ENCODE measurements at places on chromosomes 6 and 20.

GRCh38 chr20:53785320-53785719 lies 191.7 kb upstream of the ZNF217 start:
- DNase-seq, result no peak

DNA sequence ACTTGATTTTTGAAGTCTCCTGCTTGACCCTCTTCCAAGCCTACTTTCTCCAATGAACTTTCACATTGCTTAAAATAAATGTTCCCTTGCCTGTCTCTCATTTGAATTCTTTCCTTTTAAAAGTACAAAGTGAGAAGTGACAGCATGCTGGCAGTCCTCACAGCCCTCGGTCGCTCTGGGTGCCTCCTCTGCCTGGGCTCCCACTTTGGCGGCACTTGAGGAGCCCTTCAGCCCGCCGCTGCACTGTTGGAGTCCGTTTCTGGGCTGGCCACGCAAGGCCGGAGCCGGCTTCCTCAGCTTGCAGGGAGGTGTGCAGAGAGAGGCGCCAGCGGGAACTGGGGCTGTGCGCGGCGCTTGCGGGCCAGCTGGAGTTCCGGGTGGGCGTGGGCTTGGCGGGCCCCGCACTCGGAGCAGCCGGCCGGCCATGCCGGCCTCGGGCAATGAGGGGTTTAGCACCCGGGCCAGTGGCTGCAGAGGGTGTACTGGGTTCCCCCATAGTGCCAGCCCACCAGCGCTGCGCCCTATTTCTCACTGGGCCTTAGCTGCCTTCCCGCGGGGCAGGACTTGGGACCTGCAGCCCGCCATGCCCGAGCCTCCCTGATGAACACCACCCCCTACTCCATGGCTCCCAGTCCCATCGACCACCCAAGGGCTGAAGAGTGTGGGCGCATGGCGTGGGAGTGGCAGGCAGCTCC lies 31.9 kb downstream of the SERPINB6 start:
- no peak for DNase-seq

GRCh38 chr6:137182654-137183073 lies 9.2 kb upstream of the IL22RA2 start:
- no peak for DNase-seq

DNA sequence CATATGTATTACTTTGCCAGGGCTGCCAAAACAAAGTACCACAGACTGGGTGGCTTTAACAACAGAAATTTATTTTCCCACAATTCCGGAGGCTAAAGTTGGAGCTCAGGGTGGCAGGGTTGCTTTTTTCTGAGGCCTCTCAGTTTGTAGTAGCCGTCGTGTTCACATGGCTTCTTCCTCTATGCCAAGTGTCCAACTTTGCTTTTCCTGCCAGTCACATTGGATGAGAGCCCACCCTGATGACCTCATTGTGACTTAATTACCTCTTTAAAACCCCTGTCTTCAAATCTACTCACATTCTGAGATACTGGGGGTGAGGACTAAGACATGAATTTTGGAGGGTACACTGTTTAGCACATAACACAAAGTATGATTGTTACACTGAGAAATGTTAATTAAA lies 9.9 kb upstream of the ECT2L start:
- no peak for DNase-seq

GRCh38 chr6:131231891-131232290 lies 96.6 kb downstream of the AKAP7 start:
- DNase-seq, result no peak

GRCh38 chr6:27332692-27333641 lies 20.9 kb upstream of the POM121L2 start:
- DNase-seq, result no peak

DNA sequence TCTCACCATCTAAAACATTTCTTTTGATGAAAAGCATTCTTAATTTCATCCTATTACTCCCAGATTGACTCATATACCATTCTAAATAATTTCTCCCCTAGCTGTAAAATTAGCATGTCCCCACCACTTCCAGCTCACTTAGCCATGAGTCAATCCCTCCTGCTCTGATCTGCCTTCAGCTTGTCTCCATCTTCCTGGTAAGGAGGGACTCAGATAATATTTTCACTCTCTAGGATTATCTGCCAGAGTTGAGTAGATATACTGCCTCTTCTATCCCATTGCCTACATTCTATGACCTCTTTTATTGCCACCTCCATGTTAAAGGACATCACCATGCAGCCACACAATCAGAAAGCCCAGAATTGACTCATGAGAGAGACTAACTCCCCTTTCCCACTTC lies 348.8 kb upstream of the POU3F2 start:
- no peak for DNase-seq

DNA sequence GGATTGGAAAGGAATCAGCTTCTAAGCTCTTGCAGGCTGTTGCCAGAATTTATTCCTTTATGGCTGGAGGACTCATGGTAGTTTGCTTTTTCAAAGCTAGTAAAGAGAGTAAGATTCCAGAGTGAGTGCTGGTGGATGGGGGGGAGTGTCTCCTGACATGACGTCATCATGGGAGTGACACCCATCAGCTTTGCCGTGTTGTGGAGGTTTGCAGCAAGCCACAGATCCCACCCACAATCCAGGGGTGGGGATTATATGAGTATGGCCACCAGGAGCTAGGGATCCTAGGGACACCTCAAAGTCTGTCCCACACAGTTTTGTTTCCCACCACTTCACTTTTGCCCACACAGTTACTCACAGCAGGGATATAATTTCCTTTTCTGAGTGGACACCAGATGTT lies 28.7 kb upstream of the PMEPA1 start:
- no peak for DNase-seq

GRCh38 chr20:34377072-34377847 lies 14.2 kb downstream of the ITCH start:
- DNase-seq, result no peak

- no peak for DNase-seq
Measured at GRCh38 chr20:62168061-62168460, 14.8 kb upstream of the MTG2 start.

DNA sequence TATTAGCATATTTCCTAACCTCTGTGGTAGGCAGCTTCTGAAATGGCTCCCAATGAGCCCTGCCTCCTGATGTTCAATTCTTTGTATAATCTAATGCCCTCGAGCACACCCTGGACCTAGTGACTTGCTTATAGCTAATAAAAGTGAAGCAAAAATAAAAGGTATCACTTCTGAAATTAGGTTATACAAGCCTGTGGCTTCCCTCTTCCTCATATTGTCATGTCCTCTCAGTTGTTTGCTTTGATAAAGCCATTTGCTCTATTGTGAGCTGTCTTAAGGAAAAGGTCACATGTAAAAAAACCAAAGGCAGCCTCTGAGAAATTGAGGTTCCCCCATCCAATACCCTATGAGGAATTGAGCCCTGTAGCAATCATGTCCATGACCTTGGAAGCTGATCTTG lies 442.1 kb upstream of the ADGRB3 start:
- DNase-seq, result no peak

DNA sequence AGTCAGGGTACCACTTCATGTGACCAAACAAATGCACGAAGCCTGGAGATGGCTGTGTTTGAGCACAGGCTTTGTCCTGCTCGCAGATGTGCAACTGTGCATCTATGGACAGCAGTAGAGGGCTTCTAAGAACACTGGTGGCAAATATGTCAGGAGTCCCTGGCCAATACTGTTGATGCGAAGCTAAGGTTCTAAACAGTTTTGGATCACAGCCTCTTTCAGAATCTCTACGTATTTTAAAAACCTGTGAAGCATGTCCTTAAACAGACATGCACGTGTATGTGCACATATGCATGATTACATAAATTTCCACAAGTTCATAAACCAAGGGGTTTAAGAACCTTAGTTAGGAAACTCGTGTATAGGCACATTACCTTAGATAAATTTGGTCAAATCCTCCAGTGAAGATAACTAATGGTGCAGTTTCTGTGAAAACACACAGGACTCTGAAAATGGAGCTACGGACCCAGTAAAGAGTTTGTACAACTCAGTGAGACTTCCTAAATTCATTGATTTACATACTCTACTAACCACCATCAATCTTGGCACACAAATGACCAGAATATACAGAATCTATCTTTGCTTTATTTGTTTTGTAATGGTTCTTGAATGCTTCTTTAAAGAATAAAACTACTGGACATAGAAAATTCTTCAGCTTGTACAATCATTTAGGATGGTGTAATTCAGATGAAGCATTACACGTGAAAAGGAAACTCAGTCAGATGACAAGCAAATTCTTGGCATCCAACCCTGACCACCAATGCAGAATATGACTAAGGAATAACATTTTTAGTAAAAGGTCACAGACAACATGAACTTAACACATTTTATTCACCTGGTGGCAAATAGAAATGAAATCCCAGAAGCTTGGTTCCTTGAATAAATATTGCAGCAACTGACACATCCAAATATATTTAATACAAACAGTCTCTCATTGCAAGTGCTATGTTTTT lies 27.4 kb downstream of the KCNQ5 start:
- no peak for DNase-seq

DNA sequence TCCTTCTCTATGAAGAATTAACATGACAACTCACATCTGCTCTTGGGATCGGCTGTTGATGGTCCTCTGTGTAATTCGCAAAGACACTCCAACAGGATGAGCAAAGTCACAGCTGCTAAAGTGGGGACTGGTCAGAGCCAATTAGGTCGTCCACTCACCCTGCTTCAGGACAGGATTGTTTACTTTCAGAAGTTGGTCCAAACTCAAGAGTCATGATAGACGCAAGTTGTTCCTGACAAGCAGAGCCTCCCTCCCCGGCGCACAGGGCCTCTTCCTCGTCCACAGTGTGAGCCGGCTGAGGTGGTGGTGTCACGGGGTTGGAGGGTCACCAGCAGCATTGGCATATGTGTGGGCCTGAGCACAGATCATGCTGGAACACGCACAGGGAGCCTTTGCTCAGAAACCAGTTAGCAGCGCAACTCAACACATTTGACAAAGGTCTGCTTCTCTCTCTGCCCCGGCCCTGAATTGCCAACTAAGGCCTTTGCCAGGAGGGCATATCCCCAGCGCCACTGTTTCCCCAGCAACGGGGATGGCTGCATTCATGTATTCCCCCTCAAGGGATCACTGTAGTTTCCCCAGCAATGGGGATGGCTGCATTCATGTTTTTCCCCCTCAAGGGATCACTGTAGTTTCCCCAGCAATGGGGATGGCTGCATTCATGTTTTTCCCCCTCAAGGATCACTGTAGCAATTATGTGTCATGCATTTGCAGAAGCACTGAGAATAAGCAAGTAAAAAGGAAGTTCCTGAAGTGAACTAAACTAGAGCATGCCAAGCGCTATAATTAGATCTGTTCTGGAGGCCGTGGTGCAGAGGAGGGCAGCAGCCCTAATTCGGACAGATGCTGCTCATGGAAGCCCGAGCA lies 111.7 kb downstream of the THBS2 start:
- DNase-seq, result no peak

DNA sequence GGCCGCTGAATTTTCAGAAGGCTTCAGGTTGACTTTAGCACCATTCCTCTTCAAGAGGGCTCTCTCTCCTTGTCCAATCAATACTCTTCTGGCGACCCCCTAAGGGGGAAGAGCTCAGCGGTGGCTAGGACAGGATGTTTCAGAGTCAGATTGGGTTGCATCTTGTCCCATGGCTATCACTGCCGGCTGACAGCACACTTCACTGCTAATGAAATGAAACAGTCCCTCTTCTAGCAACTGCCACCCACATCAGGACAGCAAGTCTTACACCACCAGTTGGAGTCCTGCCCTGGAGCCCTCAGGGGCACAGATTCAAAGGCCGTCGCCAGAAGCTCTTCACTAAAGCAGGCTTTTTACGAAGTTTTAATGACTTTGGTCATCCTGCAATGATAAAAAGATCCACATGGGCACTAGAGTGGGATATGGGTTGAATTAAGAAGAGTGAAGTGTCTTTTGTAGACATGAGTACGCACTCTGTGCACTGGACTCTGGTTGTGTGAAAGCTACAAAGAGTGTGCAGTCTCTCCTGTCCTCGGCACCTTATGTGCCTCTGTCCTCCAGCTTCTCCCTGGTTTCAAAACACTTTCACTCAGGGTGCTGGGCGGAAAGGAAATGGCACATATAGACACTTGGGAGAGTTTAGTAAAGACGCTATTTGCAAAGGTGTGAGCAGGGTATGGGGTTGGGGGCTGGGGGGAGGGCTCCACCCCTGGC lies 66.1 kb upstream of the SLC22A16 start:
- DNase-seq, result no peak

DNA sequence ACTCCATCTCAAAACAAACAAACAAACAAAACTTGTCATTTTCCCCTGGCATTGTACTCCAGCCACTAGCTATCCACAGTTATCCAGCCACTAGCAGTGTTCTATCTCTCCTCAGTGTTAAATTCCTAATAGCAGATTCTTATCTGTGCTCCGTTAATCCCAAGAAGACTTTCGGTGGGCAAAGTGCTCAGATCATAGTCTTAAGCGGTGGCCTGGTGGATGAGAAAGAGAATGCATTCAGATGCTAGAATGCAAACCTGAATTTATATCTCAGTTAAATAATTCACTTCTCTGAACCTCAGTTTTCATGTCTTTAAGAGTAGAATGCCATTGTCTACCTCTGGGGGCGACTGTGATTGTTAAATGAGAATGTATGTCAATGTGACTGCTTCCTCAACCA lies 47.7 kb upstream of the KCNG1 start:
- no peak for DNase-seq

- no peak for DNase-seq
Measured at GRCh38 chr6:106549521-106549920, 79.8 kb downstream of the RTN4IP1 start.

DNA sequence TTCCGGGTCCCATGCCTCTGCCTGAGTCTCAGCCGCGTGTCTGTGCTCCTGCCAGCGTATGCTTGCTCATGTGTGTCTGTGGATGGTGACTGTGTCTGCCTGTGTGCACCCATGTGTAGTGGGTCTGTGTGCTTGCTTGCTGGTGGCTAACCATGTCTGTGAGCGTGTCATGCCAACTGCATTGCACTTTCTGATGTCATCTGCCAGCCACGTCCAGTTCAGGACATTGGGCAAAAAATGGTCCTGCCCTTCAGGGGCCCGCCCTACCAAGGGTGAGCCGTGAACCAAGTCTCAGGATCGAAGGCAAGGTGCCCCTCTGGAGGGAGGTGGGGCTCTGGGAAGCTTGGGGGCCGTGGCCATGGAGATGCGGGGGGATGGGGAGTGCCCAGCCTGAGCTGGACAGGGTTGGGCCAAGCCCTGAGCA lies 9.4 kb upstream of the ZBTB46 start:
- no peak for DNase-seq

GRCh38 chr6:130409418-130410100 lies 43.7 kb downstream of the TMEM200A start:
- DNase-seq, result no peak

DNA sequence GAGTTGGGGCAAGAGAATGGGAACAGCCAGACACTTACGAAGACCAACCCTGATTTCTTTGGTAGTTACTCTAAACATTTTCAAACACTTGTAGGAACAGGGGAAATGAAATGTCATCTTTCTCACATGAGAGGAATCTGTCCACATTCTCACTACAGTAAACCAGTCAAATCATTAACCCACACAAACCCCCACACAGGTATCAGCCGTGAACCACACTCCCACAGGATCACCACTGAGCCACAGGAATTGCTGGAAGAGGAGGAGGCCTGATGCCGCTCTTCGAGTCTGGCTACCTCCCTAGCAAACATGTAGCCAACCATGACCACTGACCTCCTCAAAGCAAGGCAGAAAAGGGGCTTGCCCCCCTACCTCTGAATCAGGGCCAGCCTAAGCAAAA lies 6.9 kb upstream of the RSPO3 start:
- DNase-seq, result no peak
